ENCODE measurements at places on chromosomes 1 and 21.

DNA sequence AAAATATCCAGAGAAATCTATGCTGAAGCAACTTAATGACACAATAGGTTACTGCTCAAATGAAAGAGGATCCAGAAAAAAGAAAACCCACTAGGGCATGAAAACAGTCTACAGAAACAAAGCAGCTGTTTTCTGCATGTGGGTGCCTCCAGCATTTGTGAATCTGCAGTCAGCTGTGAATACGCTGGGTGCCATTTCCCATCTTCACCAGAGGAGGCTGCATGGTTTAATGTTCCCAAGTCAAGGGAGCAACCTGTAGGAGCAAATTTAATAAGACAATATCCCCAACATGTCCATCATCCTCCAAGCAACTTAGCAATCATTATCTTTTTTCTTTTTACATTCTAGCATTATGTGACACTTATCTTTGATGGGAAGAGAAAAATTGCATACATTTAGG lies 396.6 kb downstream of the BRINP2 start:
- no peak for DNase-seq

GRCh38 chr1:20449735-20450311 lies 36.2 kb downstream of the CAMK2N1 start:
- no peak for DNase-seq

DNA sequence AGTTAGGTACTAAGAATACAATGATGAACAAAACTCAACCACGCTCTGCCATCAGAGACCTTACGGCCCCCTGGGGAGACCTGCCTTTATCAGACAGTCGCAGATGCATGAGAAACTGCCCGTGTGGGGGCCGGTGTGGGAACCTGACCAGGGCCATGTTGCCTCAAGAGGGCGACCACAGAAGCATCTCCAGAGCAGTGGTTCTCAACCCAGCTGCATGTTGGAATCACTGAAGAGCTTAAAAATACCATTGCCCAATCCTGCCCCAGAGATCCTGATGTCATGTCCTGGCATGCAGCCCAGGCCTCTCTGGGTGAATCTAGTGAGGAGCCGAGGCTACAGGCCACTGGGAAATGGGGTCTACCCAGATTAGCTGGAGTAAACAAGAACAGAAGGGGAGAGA lies 108.7 kb downstream of the PRDM2 start:
- no peak for DNase-seq

DNA sequence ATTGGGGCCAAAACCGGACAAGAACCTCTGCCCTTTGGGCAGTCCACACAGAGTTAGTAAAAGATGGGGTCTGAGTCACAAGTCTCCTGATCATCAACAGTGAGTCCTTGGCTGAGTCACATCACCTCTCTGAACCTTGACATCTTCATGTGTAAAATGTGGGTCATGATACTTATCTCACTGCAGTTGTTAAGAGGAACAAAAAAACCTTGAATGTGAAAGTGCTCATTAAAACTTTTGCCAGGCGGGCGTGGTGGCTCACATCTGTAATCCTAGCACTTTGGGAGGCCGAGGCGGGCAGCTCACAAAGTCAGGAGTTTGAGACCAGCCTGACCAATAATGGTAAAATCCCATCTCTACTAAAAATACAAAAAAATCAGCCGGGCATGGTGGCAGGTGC lies 15.7 kb downstream of the S100A16 start:
- DNase-seq, result no peak

- no peak for DNase-seq
These were observed 38.8 kb downstream of the NGF start for GRCh38 chr1:115299266-115299665.

DNA sequence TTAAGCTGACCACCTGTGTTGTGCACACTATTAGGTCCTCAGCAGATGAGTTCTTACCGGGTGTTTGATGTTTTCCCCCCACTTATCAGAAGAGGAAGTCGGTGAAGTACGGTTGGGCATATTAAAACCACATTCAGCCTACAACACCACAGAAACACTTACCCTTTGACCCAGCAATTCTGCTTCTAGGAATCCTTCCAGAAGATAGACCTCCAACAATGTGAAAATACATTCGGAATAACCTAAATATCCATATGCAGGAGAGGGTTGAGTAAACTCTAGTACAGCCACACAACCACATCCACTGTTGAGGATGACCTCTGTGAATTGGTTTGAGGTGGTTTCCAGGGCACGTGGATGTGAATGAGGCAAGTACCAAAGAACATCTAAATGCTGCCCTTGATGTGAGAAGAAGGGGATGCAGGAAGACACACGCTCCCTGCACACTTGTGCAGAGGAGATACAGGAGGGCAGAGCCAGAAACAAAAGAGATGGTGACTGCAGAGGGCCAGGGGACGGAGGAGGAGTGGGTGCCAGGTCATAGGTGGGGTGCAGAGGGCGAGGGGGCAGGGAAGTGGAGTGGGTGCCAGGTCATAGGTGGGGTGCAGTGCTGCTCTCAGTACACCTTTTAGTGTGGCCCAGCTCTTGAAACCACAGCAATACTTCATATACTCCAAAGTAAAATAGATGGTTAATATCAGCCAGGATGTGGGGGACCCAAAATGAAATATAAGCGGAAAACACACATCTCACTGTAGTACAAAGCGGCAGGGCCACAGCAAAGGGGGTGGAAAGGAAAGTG lies 12.8 kb downstream of the ADARB1 start:
- DNase-seq, result no peak

DNA sequence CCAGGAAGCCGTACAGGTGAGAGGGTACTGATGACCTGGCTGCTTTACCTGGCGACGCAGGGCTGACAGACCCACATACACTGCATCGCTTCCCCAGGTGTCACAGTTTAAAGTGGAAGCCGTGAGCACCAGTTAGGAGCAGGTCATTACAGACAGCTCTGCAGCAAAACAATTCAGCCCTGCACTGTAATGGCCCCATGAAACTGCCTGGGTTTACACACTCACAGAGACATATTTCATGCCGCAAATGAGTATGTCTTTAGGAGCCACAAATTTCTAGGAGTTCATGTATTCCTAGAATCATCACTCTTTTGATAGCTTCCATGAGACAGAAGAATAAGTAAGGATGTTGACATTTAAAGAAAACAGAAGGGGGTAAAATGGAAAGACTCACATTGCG lies 723.1 kb downstream of the MATN1 start:
- no peak for DNase-seq

GRCh38 chr1:24803220-24803619 lies 58.0 kb downstream of the CLIC4 start:
- no peak for DNase-seq

DNA sequence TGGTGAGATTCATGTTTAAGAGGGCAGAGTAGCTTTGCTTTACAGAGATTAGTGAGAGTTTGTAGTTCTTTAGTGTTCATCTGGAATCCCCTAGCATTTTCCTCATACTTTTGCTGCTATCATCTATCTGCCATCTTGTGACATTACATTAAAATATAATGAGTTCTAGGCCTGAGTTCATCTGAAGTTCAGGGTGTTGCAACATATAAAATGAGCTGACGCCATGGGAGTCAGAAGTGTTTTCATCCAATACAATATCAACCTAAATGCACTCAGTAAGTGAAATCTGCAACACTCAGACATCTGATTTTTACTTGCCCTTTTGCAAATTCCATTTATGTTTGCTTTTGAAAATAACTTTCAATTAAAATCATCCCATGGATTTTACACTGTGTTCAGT lies 153.8 kb downstream of the NTNG1 start:
- DNase-seq, result no peak

DNA sequence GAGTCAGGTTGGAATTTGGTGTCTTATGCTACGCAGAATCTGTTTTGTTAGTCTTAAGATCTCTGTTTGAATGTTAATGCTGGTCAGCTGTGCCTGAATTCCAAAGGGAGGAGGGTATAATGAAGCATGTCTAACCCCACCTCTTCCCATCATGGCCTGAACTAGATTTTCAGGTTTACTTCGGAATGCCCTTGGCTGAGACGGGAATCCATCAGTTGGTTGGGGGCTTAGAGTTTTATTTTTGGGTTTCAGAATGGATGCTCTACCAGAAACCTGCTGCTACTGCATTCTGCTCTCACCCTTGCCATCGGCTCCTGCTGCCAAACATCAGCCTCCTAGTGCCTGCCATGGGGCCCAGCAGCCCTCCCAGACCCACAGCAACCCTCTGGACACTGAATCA lies 24.1 kb upstream of the ETV3 start:
- no peak for DNase-seq

- DNase-seq, result no peak
These were observed 256.7 kb upstream of the KIAA0040 start for GRCh38 chr1:175449306-175449705.

- no peak for DNase-seq
These were observed 48.2 kb downstream of the COQ8A start for GRCh38 chr1:226988334-226988666.

DNA sequence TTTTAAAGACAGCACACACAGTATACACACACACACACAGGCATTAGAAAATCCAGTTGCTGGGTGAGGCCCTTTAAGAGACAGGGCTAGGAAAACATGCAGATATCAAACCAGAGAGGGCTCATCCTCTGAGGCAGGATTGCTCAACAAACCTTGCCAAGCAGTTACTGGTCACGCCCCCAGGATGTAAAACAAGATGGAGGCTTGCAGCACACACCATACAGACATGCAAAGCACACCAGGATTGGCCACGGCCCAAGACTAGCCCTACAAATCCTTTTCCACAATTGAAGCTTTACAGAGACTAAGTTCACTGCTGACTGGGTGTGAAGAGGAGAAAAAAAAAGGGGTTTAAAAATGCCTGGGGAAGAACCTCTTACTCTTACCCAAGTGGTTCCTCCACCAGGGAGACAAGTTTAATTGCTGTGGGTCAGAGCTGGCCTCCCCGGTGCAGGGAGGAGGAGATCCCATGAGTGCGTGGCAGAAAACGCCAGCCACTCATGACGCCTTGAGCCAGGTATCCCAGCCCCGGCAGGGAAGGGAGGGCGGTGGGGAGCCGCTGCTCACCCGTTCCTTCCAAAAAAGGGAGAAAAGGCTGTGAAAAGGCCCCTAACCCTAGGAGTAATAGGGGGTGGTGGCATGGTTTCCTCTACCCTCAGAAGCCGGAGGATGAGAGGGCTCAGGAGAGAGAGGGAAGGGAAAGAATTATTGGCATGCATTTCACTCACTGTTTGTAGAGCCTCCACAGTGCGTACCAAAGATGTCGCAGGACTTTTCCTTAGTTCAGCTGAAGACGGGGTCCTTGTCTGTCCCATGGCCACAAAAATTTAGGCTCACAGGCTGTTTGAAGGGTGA lies 594.6 kb upstream of the ZP4 start:
- DNase-seq, result no peak

GRCh38 chr1:150237746-150238145 lies 1.8 kb upstream of the ANP32E start:
- no peak for DNase-seq

- no peak for DNase-seq
These were observed 184.1 kb downstream of the RASAL2 start for GRCh38 chr1:178277793-178278530.

DNA sequence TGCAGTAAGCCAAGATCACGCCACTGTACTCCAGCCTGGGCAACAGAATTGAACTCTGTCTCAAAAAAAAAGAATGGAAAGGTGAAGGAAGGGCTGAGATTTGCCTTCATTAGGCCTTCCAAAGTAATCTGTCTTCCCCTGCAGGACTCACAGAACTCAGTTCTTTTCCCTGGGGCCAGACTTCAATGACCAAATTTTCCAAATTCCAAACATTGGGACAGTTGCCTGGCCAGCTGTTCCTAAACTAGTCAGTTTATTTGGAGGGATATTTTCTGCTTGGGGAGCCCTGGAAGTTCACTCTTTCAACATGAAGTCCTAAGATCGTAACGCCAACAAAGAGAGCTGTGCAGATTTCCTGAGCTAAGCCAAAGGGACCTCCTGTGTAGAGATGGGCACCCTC lies 5.4 kb upstream of the DEDD start:
- DNase-seq, result no peak

GRCh38 chr21:36754241-36754898 lies 55.5 kb downstream of the SIM2 start:
- DNase-seq, result no peak

GRCh38 chr1:48414264-48414663 lies 57.7 kb downstream of the SPATA6 start:
- no peak for DNase-seq

DNA sequence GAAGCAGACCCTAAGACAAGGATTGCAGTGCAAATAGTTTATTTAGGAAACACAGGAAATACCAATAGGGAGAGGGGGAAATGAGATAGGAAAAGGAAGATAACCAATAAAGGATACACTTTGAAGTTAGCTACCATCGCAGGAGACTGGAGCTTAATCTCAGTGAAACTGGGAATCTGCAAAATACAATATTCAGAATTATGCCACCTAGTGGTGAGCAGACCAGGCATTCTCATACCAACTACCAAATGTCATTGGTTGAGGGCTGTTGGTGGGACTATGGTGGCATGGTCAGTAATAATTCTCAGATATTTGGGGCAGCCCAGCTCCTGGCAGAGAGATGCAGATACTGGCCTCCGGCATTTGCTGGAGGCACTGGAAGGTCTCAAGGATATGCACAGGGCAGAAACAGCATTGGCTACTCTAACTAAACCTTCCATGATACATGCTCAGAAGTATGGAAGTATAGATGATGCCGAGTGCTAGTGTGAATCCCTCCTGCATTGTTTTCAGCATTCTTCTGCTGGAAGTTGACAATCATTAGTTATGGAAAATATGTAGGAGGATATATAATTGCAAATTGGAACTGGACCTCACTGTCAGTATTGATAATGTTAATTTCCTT lies 11.8 kb upstream of the ZFP69B start:
- no peak for DNase-seq

DNA sequence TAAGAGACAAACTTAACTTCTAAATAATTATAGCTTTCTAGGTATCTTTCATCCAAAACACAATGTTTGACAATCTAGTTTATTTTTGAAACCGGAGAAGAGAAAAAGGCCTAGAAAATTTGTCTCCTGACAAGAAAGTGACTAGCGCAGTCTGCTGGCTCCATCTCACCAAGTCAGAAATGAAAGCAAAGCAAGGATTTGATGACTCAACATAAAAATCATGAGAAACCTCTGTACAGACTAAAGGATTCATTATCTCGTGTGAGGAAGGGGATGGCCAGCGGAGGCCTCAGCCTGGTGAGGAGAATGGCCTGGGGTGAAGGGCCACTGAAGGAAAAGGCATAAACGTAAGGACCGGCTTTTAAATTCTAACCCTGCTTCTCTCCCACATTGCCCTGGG lies 20.0 kb upstream of the TSNAX start:
- DNase-seq, result no peak

DNA sequence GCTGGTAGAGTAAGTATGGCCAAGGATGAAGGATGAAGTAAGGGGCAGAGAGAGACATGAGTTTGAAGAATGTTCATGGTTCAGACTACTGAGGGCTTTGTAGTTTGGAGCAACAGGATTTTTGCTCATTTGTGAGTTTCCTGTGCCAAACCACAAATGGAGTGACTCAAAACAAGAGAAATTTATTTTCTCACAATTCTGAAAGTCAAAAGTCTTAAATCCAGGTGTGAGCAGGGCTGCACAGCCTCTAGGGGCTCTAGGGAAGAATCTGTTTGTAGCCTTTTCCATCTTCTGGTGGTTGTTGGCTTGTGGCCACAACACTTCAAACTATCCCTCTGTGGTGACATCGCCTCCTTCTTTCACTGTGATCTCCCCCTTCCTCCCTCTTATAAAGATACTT lies 58.9 kb downstream of the RHOU start:
- no peak for DNase-seq

GRCh38 chr21:45623436-45623835 lies 20.1 kb upstream of the PCBP3 start:
- DNase-seq, result peak; percentile 4

- DNase-seq, result no peak
These were observed 3.1 kb downstream of the TMEM54 start for GRCh38 chr1:32898056-32898455.

GRCh38 chr1:36994868-36995267 lies 39.4 kb downstream of the GRIK3 start:
- DNase-seq, result no peak

GRCh38 chr1:53218201-53218600 lies 2.2 kb downstream of the CZIB start:
- DNase-seq, result no peak
